Hematopoietic multipotent progenitor cell treated with erythropoietin and hydrocortisone succinate and interleukin-3 and kit ligand, for 8 days (in vitro differentiated cells): ENCODE measurements at places on chromosomes 7 and 10.
A peak's percentile ranks its signal among the peaks of the same experiment; 100 is the strongest.

GRCh38 chr7:148299350-148300276 lies 291.0 kb upstream of the C7orf33 start:
- DNase-seq: no peak

DNA sequence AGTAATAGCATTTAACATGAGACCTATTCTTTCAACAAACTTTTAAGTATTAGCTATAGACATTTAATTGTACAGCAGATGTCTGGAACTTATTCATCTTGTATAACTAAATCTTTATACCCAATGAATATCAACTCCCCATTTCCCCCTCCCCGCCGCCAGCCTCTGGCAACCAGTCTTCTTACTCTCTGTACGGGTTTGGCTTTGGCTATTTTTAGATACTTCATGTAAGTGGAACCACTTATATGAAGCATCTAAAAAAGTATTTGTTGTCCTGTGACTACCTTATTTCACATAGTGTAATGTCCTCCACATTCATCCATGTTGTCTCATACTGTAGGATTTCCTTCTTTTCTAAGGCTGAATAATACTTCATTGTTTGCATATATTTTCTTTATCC lies 60.8 kb downstream of the RAB18 start:
- DNase-seq: no peak

GRCh38 chr10:28678687-28679457 lies 1.6 kb downstream of the BAMBI start:
- peak; percentile 78 for DNase-seq

DNA sequence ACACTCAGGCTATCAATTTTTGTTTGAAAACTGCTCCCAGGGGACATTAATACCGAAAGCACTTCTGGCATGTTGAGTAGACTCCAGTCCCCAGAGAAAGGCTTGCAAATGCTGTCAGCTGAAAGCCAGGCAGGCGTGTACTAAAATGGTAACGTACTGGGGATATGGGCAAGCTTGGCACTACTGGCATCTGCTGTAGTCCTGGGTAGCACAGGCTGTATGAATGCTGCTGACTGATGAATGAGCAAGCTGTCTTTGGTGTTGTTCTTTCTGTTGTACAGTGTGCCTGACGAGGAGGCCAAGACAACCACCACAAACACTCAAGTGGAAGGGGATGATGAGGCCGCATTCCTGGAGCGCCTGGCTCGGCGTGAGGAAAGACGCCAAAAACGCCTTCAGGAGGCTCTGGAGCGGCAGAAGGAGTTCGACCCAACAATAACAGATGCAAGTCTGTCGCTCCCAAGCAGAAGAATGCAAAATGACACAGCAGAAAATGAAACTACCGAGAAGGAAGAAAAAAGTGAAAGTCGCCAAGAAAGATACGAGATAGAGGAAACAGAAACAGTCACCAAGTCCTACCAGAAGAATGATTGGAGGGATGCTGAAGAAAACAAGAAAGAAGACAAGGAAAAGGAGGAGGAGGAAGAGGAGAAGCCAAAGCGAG lies 53.5 kb upstream of the AGBL3 start:
- no peak for DNase-seq

GRCh38 chr10:133442191-133442966 lies 11.4 kb upstream of the SCART1 start:
- no peak for DNase-seq

DNA sequence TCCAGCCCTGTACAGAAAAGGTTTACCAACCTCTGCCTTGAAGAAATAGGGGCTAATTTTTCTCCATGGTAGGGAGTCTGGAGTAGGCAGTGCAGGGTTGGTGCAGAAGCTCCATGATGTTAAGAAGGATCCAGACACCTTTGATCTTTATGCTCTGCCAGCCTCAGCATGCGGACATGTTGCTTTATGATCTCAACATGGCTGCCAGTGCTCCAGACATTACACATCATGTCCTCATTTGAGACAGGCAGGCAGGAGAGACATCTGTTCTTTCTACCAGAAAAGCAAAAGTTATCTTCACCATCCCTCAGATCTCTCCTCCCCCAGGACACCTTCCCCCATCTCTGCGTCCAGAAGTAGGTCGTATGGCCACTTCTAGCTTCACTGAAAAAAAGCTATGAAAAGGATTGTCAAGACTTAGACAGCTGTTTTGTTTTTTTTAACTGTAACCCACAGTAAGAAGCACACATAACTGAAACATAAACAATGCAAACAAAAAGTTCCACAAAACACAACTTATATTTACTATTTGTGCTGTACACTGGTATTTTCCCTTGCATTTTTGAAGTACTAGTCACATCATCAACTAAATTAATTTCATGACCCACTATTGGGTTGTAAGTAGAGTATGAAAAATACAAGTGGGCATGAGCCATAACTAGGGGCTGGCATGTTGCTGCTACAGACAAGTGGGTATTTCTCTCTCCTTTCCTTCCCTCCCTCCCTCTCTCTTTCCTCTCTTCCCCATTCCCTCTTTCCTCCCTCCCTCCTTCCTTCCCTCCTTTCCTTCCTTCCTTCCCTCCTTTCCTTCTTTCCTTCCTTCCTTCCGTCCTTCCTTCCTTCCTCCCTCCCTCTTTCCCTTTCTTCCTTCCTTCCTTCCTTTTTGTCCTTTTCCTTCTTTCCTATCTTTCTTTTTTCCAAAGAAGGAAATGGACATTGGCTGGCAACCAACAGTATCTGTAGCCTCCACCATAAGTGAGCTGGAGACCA lies 2.6 kb upstream of the RASSF4 start:
- DNase-seq: no peak

GRCh38 chr10:9069136-9069535 lies 1014.6 kb downstream of the GATA3 start:
- DNase-seq: no peak

DNA sequence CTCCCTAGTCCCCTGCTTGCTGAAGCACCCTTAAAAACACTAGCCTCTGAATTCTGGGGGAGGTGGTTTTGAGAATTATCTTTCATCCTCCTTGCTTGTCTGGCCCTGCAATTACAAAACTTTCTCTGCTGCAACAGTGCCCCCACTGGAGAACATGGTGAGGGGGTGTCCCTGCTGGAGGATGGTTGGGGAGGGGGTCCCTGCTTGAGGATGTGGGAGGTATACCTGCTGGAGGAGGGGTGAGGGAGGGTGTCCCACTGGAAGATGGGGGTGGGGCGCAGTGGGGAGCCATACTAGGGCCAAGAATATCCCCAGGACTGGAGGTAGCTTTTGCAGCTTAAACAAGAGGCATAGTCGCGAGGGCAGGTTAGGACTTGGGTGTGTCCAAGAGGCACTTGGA lies 3.2 kb upstream of the POLM start:
- no peak for DNase-seq

DNA sequence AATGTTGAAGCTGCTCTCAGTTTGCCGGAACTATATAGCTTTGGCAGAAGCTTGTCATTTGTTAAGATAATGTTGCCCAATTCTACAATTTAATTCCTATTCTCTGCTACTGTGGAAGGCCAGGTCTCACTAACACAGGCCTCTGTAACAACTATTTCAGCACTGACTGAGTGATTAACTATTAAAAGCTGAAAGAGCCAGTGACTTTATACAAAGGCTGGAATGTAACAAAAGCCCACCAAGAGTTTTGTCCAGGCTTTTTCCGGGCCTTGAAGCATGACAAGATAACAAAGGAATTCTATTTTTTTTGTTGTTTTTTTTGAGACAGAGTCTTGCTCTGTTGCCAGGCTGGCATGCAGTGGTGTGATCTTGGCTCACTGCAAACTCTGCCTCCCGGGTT lies 795.6 kb downstream of the PHTF2 start:
- DNase-seq: no peak

- no peak for DNase-seq
These were observed 5.2 kb downstream of the ANTXRL start for GRCh38 chr10:46291817-46292572.

- DNase-seq: no peak
These were observed 8.4 kb downstream of the TLX1 start for GRCh38 chr10:101139421-101139911.

DNA sequence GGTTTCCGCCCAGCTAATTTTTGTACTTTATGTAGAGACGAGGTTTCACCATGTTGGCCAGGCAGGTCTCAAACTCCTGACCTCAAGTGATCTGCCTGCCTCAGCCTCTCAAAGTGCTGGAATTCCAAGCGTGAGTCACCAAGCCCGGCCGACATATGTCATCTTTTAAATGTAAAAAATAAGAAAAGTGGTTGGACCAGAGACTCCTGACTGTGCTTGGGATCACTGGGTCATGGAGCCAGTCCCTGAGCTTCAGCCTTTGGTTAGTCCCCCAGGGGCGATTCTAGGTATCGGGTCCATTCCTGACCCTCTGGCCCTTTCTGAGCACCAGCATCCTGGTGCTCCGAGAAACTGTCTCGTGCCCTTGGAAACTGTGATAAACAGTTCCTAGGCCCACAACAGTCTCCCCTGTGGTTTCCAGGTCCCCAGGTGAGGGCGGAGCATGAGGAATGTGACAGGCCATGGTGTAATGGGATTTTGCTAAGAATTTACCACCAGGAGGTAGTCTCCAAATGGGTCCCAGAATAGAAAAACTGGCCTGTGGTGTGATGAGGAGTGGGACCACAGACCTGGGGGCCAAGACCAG lies 32.8 kb downstream of the UBTD1 start:
- DNase-seq: no peak

DNA sequence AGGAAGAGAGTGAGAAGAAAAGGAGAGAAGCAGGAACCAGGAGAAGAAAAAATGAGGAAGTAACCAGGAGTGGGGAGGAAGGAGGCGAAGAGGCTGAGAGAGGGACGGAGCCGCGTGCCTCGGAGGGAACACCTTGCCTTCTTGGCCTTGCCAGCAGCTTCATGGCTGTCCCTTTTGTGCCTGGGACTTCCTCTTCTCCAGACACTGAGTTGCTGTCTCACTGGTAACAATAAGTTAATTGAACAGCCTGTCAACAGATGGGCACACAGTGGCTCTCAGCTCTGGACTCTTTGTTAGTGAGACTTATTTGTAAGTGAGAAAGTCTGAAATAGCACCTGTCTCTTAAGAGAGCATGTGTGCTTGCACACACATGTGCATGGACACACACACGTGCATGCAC lies 83.2 kb downstream of the GATA3 start:
- DNase-seq: peak; percentile 3

- DNase-seq: no peak
These were observed 7.0 kb downstream of the GPRIN2 start for GRCh38 chr10:46549171-46550075.

DNA sequence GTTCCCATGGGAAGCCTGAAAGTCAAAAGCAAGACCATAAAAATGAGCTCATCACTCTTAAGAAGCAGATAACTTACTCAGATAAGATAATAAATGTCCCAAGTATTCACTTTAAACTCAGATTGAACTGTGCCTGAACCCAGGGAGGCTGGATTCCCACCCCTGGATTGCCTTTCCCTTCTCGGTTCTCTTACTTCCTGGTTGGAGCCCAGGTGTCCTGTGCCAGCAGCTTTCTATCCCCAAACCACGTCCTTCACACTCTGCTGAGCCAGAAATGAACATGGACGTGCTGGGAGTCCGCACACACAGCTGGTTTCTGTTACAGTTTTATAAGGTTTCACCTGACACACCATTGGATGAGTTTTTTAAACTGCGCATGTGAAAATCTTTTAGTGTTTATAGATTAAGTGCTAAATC lies 636.2 kb upstream of the IGFBP3 start:
- DNase-seq: no peak

GRCh38 chr7:159093351-159093971 lies 51.2 kb downstream of the VIPR2 start:
- DNase-seq: no peak

GRCh38 chr10:106679314-106679713 lies 485.2 kb downstream of the SORCS1 start:
- DNase-seq: no peak

GRCh38 chr7:30201161-30201666 lies 66.4 kb downstream of the MTURN start:
- no peak for DNase-seq

GRCh38 chr10:86330778-86331763 lies 35.5 kb downstream of the GRID1 start:
- DNase-seq: no peak

- DNase-seq: no peak
These were observed 415.6 kb upstream of the NPVF start for GRCh38 chr7:25643770-25644394.

- DNase-seq: no peak
These were observed 312 bp downstream of the ARL4A start for GRCh38 chr7:12687718-12688171.

GRCh38 chr7:124042826-124043225 lies 10.0 kb upstream of the TMEM229A start:
- no peak for DNase-seq

DNA sequence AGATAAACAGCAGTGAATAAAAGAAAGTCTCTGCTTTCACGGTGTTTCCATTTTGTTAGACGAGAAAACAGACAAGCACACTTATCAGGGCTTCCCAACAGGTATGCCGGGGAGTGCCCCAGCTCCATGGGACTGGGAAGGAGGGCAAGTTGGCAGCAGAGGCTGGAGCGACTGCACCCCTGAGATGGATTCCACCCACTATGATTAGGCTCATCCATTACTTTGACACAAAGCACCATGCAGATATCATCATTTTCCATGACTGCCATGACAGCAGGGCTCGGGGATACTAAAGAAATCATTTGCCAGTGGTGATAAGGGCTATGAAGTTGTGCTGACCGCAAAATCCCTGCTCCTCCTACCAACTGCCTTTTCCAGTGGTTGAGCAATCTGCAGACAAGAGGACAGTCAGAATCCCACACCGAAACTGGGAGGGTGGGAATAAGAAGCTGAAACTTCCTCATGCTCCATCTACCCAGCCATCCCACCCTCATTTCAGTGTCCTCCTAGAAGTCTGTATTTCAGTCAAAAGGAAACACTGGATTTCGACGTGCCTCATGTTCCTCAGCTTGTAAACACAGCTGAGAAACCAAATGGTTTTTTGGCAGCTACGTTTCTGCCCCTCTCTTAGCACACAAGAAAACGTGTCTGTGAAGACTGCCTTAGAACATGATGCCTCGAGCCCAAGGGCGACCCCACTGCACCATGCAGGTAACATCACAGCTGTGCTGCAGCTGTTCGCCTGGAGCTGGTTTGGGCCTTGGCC lies 15.5 kb downstream of the CREB3L2 start:
- peak; percentile 58 for DNase-seq

DNA sequence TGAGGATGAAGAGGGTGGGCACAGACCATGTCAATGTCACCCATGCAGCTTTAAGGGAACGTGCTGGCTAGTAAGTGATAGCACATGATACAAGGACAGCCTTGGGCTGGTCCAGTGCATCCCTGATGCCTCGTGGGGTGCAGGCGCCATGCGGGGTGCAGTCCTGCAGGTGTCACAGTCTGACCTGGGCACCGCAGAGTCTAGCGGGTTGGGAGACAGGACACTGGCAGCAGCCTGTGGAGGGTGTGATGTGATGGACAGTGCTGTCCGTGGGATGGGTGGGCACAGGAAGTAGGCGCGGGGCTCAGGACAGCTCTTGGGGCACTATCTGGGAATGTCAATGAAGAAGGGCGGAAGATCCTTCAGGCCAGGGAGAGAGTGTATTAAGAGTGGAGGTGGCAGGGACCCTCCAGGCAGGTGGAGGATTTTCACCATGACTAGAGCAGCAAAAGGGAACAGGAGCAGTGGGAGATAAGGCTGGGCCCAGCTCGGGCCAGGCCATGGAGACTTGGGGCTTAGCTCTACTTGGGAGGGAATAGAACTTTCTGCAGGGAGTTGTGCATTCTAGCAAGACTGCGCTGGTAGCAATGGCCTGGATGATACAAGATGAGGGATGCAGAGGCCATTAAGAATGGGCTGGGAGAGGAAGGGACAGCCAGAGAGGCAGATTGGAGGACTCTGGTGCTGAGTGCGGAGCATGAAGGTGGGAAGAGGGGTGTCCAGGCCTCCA lies 122.5 kb downstream of the PTPN20 start:
- DNase-seq: no peak
